ENCODE measurements at places on chromosomes 5 and 9. TPM values are rescaled to one million over a fixed set of nuclear protein-coding genes. Genes with fewer than 3 reads are reported as not detected.

SMC5 gene
- polyA plus RNA-seq = 14.3 TPM

EMB gene
- 96.3 TPM for polyA plus RNA-seq

ADGRD2 gene
- polyA plus RNA-seq = not detected

DMRTA1 gene
- polyA plus RNA-seq = not detected

DMRT3 gene
- not detected for polyA plus RNA-seq
